Activated T-cell treated with anti-CD3 and anti-CD28 coated beads for 24 hours (primary cell): ENCODE measurements at places on chromosomes 11 and 22.

DNA sequence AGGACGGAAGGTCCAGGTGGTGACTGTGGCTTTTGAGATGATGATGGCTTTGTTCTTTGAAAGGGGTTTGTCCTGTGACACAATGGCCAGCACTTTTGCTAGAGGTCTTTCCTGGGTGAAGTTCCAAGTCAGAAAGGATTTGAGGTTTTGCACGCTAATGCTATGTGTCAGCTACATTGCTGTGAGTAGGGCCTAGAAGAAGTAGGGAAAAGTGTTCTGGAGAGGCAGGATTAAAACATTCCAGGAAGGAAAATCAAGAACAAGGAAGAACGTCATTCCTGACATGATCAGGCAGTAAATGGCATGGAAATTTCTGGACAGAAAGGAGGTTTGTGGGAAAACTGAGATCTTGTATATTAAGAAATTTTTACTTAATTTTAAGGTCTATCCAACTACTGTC, 290.7 kb downstream of the NTM start:
- no peak for DNase-seq

DNA sequence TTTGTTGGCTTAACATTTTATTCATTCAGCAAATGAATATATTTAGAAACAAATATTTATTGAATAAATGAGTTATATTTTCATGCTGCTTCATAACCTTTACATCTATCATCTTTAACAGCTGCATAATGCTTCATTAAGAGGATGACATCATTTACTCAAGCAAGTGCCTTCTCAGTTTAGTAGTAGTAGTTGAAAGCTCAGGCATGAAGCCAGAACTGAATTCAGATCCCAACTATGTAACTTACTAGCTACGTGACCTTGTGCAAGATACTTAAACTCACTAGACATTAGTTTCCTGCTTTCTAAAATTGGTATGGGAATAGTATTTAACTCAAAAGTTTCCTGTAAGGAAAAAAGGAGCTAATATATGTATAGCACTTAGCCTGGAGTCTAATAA, 90.3 kb downstream of the TMPRSS5 start:
- no peak for DNase-seq

GRCh38 chr11:121634889-121635288, 182.1 kb upstream of the SORL1-AS1 start:
- no peak for DNase-seq

GRCh38 chr11:127816962-127817361, 770.4 kb downstream of the ETS1 start:
- DNase-seq: no peak

DNA sequence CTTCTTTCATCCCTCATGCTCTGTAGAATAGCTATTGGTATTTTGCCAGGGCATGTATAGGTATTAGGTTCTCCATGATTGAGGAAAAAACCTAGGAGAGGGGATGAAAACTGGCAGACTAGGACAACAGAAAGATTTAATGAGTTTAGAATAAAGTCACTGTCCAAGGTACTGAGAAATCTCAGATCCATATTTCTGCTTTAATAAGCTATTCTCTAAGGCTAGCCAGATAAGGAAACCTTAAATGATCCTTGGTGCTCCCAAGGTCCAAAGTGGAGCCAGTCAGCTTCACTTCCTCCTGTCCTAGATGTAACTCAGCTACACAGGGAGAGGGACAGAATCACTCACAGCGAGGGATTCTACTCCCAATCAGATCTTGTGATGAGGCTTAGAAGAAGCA, 13.7 kb upstream of the CSNK2A3 start:
- no peak for DNase-seq

- DNase-seq: no peak
Observed at GRCh38 chr11:78030429-78031325, 7.6 kb upstream of the KCTD14 start.

DNA sequence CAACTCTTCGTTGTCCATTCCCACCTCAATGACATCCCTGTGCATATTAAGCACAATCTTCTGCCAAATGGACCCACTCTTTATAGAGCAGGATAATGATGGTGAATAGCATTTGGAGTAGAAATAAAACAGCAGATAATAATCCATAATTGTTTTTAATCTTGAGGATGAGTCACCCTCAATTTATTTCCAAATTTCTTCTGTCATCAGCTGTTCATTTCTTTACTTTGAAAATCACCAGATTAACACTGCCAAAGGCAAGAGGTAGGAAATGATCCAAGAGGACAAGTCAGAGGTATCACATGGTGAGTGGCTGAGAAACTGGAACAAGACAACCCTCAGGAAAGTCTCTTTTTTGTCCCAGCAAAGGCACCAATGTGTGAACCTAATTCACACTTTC, 7.3 kb upstream of the AMBRA1 start:
- DNase-seq: no peak

DNA sequence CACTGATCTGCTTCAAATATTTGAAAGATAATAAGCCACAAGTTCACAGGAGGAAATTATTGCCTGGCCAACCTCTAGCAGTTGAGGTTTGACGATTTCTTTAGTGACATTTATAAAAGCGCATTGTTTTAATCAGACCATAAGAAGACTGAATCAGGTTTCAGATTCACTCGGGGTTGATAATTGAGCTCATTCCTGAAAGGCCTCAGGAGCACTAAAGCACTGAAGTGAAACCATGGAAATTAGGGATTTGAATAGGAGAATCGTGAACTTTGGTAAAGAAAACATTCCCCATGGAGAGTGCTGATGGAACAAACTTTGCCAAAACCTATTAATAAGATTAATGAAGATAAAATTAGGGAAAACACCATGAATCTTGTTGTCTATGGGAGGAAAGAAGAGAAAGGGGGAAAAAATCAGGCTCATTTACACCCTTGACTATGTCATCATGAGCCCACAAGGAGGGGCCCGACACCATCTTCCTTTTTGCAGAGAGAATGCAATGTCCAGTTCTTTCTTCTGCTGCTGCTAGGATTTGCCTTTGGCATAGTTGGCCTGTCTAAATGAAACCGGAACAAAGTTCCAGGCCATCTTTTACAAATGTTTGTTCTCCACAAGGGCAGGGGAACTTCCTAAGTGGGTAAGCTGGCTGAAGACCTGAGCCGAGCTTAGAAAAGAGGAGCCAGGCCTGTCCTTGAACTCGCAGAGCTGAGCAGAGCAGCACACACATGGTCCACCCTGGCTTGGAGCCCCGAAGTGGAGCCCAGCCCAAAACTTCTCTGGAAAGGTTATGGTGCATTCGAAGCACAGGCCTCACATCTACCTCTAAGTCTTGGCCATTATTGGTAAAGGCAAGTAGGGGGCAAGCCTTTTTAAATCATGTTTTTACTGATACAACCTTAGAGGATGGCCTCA, 56.1 kb upstream of the EIF3M start:
- no peak for DNase-seq

DNA sequence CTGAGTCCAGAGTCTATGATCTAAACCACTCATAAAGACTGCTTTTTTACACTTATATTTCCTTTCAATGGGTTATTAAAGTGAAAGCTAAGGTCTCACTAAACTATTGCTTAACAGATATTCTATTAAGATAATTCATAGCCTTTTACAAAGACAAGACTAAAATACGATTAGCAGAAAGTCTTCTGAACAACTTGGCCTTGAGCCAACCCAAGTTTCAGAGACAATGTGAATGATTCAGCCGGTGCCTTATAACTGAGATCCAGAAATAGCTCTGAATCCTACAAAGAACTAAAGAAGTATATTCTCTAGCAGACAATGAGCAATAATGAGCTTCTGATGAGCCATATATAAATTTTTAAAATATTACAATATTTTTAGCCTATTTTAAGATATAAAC, 41.5 kb upstream of the CARD18 start:
- no peak for DNase-seq

DNA sequence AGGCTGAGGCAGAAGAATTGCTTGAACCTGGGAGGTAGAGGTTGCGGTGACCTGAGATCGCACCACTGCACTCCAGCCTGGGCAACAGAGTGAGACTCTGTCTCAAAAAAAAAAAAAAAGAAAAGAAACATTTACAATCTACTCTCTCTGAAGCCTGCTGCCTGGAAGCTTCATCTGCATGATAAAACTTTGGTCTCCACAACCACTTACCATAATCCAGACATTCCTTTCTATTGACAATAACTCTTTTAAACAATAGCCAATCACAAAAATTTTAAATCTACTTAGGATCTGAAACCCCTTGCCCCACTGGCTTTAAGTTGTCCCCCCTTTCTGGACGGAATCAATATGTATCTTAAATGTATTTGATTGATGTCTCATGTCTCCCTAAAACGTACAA, 25.0 kb upstream of the HTR3A start:
- DNase-seq: no peak

GRCh38 chr11:12114193-12115033, 4.0 kb downstream of the MICAL2 start:
- no peak for DNase-seq

- peak; percentile 50 for DNase-seq
Observed at GRCh38 chr11:72642884-72643522, 31.2 kb downstream of the PDE2A start.

DNA sequence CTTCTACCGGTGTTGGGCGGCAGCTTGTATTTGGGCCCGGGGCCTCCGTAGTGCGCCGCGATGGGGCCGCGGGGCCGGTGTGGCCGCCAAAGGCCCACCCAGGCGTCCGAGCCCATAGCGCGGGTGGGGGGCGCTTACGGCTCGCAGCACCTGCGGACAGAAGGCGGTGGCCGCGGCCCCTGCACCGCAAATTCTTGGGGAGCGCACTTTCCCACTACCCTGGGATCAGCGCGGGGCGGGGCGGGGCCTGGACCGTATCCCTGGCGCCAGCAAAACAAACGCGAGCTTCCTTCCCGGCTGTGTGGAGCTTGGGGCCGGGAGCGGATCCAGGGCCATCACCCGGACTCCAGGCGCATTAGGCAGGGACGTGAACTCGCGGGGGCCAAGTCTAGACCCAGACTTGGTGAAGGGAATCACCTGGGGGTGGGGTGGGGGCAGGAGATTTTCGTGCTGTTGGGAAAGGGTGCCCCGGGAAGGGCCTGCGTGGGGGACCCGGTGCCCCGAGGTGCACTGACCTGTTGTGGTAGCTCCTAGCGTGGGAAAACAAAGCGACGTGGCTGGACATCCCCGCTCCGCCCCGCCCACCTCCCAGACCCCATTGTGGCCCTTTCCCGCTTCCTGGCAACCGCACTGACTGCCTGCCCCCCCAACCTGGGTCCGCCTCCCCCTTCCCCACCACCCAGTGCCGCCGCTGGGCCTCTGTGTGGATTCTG, 2.3 kb upstream of the TYMP start:
- DNase-seq: no peak

DNA sequence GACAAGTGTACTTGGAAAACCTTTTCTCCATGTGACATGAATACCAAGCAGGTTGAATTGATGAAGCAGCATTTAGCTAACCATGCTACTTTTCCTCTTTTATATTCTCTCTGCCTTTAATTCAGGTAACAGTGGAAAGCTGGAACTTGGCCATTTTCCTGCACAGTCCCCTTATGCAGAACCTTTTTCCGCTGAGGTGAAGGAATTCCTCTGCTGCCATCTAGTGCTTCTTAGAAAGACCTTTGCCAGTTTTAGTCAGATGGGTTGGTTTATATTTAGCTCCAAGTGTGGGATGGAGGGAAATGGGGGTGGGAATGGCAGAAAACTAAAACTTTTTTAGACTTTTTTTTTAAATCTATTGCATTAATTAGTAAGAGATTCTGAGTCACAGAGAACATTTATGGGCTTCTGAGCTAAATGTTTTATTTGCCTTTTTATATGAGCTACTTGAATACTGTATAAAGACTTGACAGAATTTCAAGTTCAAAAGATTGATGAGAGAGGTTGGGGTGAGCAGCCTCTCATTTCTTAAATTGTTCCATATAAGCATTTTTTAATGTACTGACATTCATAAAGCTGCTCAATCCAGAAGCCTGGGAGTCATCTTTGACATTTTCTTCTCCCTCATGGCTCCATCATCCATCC, 153.9 kb upstream of the ZC3H12C start:
- no peak for DNase-seq

GRCh38 chr11:84240847-84241246, 954.7 kb upstream of the CCDC90B start:
- DNase-seq: no peak

- no peak for DNase-seq
Observed at GRCh38 chr22:40043081-40043480, 48.3 kb downstream of the FAM83F start.

GRCh38 chr11:96481771-96482170, 92.0 kb downstream of the JRKL start:
- no peak for DNase-seq

DNA sequence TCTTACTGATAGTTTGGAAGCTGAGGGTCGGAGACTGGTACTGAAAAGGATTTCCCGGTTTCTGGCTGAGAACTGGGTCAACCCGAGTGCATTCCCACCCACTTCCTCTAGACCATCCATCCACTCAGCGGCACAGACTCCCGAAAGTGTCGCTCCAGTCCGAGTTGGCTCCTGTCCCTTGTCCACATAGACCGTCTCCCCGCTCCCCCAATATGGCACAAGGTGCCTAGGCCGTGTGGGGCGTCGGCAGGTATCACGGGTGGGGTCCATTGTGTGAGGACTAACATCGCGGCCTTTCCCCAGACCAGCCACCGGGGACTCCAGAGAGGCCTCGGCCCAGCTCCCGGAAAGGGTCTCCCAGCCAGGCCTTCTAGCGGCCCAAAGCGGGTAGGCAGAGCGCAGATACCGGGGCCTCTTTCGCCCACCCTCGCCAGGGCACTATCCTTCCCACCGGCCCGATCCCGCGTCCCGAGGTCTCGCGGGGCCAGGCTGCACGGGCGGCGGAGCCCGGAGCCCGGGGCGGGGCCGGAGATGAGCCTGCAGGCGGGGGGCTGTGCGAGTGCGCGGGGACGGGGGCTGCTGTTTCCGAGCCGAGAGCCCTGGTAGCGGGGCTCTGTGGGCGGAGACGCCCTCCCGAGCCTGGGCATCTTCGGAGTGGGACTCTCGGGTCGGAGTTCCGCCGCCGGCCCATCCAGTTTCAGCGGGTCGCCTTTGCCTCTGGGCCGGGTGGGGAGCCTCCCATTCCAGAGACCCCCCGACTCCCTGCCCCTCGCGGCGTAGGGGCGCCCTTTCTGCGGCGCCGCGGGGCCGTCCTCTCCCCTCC, 21.1 kb downstream of the SERPINH1 start:
- DNase-seq: no peak

DNA sequence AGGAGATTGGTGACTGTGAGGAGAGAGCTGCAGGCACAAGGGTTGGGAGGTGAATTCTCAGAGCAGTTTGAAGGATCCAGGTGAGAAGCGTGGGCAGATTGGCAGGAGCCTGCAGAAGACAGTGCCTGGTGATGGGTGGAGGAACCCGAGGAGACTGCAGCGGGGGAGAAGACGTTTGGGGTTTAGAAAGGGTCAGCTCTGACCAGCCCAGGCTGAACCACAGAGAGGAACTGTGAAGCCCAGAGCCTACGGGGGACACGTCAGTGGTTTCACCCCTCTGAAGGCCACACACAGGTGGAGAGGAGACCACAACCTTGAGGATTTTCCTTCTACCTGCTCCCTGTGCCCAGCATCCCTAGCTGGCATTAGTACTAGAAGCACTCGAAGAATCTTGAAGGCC, 154.8 kb upstream of the TBCEL start:
- no peak for DNase-seq
